Stimulated activated CD8-positive, alpha-beta memory T cell treated with anti-CD3 and anti-CD28 coated beads, Interleukin-7, amount 100 ng/mL, for 1 hour (primary cell): ENCODE measurements at places on chromosomes 5 and 9.

GRCh38 chr9:115158661-115159481 is 40.9 kb upstream of the TNC start:
- no peak for DNase-seq

DNA sequence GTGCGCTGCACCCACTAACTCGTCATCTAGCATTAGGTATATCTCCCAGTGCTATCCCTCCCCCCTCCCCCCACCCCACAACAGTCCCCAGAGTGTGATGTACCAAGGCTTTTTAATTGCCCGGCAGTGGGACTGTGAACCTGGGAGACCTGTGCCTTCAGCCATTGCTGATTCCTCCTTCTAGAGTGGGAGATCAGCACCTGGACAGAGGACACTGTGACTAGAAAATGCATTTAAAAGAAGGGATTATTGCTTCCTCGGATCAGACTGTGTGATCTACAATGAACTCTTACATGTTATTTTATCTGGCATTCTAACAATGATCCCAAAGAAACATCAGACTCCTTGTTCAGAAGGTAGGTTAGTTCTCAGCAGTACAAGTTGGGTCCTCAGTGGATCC is 25.9 kb downstream of the CTSL start:
- DNase-seq, result no peak

GRCh38 chr5:166938071-166938470 is 1353.4 kb upstream of the WWC1 start:
- DNase-seq, result no peak

DNA sequence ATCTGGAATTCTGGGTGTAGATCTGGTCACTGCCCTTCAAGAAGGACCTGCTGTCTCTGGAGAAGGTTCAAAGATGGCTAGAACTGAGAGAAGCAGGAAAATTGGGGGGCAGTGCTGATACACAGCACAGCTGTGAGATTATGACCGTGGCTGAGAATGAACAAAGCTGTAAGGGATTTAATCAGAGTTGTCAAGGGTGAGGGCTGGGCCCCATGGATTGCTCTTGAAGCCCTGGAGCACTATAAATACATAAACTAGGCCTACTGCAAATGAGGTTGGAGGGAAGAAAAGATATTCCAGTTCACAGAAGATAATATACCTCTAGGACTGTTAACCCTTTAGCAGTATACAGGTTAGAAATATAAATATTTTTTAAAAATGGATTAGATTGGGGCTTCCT is 86.3 kb upstream of the KLF9 start:
- DNase-seq, result no peak

- no peak for DNase-seq
Observed at GRCh38 chr5:163565931-163566608, 60.7 kb downstream of the MAT2B start.

DNA sequence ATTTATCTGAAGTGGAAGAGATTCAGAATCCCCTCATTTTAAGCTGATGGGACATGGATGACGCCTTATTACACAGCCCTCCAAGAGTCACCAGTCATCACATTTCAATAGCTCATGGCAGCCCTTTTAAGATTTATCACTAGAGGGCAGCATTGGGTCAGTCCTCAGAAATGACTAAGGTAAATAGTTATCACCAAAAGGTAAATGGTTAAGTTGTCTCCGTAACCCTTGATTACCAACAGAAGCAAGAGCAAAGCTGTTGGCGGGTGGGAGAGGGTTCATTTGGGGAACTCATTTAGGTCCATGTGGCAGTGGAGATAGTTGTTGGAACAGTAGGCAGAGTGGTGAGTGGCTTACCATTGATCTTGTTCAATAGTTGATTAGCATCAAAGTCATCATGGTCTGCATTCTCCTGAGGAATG is 12.0 kb upstream of the C9 start:
- DNase-seq, result no peak

DNA sequence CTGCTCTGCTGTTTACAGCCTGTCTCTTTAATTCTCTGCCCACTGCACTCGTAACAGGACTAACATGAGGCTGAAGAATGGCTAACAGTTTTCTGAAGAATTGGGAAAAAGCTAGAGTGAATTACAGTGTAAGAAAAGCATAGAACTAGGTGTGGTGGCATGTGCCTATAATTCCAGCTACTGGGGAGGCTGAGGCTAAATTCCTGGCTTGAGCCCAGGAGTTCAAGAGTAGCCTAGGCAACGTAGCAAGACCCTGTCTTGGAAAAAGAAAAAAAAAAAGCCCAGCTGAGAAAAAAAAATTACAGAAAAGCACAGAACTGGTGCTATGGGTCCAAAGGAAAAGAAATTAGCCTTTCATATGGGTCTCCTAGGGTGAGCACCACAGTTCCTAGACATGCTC is 13.9 kb upstream of the UHRF2 start:
- DNase-seq, result no peak

DNA sequence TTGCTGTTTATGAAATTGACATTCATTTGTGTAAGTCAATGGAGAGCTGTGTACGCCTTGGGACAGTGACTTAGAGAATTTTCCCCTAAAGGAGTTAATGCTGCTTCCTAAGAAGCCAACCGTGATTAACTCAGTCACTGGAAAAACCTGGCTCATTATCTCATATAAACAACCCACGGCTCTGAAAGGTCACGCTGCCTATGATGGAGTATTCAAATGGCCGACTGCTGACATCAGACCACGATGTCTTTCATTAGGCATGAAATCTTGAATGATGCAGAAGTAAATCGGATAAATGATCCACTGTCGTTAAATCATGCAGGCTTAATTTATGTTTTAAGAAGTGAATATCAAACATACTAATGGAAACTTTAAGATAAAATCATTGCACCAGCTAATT is 603.7 kb downstream of the RAB3C start:
- no peak for DNase-seq

DNA sequence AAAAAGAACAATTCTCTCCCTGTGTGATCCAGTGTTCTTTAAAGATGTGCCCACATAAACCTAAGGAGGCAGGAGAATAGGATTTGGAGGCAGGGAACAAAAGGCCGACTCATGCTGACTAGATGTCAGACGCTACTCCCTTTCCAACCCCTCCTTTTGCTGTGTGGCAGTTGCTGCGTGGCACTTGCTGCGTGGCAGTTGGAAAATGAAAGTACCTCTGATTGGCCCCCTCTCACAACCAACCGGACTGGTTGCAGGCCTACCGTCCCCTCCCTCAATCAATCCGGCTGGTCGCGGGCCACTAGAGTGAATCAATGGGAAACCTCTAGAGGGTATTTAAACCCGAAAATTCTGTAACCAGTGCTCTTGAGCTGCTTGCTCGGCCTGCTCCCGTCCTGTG is 551.0 kb downstream of the KIF4B start:
- no peak for DNase-seq

- DNase-seq, result no peak
Observed at GRCh38 chr5:60883229-60883628, 39.2 kb upstream of the ELOVL7 start.

DNA sequence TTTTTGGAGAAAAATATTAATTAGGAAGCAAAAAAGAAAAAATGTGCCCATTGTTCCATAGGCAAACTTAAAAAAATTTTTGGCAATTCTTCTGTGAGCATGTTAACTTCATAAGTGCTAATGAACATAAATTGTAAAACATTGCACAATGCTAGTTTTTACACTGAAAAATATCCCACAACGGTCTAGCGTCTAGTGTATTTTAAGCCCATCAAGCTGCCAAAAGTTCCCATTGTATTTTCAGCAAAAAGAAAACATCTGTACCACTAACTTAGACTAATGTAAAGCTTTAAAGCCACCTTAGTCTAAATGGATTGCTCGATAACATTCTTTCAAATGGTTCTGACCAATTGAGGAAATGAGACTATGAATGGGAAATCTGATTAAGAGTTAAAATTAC is 2.8 kb downstream of the NR6A1 start:
- no peak for DNase-seq

- no peak for DNase-seq
Observed at GRCh38 chr5:107129051-107129450, 541.7 kb downstream of the EFNA5 start.

- DNase-seq, result no peak
Observed at GRCh38 chr5:135641734-135642487, 63.1 kb upstream of the CXCL14 start.

DNA sequence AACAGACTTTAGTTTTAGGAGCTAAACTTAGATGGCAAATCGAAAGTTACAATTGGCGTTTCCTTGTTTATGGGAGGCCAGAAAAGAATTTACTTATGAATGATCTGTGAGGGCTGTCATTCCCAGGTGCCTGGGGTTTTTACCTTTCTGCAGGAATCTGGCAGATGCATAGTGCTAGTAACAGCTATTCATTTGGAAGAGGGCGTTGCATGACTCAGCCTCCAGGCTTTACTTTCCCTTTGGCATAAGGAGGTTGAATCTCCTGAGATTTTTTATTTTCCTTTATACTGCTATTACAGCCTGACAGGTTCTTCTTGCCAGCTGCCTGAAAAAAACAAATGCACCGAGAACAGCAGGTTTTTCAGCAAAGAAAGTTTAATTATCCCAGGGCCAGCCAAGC is 30.0 kb downstream of the CARD6 start:
- DNase-seq, result no peak

DNA sequence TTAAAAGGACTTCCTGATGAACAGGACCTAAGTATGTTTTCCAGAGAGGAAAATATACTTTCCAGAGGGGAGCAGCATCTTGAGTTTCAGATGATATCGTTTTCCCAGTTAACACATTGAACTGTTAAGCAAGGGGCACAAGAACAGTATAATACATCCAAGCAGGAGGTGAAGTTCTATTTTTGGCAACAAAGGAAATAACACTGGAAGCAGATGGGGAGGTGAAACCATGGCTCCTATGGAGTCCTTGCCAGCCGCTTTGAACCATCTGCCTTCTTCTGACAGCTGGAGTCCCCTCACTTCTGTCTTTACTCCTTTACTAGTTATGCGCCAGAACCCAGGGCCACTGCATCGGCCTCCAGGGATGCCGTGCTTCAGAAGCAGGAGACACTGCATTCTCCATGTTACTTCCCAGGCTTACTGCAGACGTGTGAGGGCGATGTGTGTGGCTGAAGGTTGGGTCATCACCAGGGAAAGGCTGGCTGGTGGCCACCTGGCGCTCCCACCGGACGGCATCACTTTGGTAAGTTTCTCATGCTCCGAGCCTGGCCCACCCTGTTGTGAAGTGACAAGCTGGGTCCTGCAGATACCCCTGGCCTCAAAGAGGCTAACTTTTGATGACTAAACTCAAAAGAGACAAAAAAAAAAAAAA is 77.8 kb downstream of the TTLL11 start:
- DNase-seq, result no peak

- no peak for DNase-seq
Observed at GRCh38 chr9:74951725-74952151, 974 bp downstream of the C9orf40 start.

- DNase-seq, result no peak
Observed at GRCh38 chr5:72630081-72630480, 122.9 kb upstream of the ZNF366 start.

DNA sequence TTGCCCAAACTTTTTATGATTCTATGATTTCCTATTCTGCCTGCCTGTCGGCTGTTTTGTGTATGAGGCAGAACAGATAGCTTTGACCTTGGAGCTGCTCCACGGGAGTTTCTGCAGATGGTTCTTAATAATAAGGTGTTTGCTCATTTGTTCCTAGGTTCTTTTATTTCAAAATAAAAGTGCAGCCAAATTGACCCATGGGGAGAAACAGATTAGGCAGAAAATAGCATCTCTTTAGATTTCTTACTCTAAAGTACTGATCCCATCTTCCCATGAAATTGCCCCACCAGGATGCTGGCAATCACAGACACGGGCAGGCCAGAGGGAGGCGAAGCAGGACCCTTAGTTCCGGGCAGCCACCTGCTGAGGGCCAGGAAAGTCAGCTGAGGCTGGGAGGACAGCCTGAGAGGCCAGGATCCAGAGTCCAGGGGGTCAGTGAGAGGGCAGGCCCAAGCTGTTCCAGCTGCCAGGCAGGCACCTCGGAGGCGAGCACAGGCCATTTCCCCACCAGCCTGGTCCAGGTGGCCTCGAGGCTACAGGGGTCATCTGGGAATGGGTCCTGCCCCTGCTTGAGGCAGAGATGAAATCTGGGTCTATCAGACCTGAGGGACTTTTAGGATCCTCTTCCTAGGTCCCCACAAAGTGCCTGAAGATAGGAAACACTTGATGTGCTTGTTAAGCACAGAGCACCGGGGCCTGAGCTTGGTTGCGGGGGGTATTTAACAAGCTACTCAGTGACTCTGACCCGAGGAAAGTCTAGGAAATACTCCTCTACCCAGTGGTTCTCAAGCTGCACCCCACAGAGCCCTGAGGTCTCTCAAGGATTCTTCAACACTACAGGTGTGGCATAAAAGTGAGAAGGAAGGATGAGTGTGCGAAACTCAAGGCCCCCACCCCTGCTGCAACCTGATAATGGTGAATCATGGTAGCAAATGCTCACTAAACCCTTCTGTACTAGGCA is 145.4 kb downstream of the CMYA5 start:
- DNase-seq, result no peak

- no peak for DNase-seq
Observed at GRCh38 chr5:127451096-127451495, 66.3 kb upstream of the PRRC1 start.

DNA sequence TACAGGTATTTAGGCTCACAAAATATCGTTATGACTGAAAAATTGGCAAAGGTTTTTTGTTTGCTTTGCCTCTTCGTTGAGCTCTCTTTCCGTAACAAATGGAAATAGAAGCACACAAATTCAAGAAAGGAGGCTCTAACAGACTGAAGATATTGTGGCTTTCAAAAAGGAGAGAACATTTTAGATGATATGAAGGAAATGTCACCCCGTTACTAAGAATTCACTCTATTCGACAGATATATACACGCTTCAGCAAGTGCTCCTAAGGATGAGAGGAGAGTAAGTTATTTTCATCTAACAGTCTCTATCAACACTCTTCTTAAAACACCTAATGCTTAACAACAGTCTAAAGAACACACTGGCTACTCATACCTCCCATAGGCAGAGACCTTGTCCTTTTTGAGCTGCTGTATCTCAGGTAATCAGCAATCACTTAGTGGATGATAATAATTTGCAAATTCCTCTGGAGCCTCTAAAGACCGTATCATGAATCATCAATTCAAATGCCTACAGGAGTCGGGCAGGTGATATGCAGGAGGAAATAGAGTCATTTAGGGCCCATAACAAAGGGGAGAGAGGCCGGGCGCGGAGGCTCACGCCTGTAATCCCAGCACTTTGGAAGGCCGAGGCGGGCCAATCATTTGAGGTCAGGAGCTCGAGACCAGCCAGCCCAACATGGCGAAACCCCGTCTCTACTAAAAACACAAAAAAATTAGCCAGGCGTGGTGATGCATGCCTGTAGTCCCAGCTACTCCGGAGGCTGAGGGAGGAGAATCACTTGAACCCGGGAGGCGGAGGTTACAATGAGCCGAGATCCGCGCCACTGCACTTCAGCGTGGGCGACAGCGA is 1.4 kb upstream of the HSDL2 start:
- DNase-seq, result no peak
